ENCODE measurements at places on chromosomes 5 and 9. TPM values are rescaled to one million over a fixed set of nuclear protein-coding genes. Genes with fewer than 3 reads are reported as not detected.

DNA sequence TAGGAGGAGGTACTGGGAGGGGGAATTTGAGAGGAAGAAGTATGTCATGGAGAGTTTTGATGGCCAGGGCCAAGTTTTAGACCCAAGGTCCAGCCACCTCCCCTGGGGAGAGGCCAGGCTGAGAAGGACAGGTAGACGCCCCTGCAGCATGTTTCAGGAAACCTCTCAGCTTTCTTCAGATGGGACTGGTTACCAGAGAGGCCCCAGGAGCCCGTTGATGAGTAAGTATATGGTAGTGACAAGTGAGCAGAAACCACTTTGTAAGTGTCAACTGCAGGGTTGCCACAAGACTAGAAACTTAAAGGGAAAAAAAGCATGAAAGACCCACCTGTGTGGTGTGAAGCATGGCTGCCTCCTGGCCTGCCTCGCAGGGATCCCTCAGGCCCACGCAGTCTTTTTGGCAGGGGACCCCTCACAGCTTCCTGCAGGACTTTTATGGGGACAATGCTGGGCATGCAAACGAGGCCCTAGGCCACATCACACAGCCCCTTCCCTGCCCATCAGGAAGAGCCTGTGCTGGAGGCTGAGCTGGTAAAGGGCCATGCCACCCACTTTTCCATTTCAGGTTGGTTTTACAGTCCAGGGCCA is 255.9 kb downstream of the FSTL4 start:
- no peak for DNase-seq

- no peak for DNase-seq
Measured at GRCh38 chr5:129672006-129672405, 75.9 kb upstream of the MINAR2 start.

GRCh38 chr9:8653855-8654254 is 854.3 kb upstream of the DMAC1 start:
- no peak for DNase-seq

DNA sequence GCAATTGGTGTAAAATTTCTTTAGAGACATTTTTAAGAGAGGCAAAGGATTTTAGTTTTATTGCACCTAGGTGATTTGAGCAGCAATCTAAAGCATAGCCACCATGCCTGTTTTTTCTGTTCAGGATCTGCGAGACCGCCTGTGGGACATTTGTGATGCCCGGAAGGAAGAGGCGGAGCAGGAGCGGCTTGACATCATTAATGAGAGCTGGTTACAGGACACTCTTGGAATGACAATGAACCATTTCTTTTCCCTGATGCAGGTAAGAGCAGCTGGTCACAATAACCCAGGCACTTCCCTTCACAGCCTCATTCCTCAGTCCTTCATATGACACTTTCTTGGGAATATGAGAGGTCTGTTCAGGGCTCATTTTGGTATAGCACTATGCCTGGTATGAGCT is 103.2 kb upstream of the IL7R start:
- DNase-seq, result no peak

SMAD5 gene
- total RNA-seq, result 56.3 TPM

SLC25A2 gene
- not detected for total RNA-seq

TAS2R1 gene
- not detected for total RNA-seq

MYMK gene
- not detected for total RNA-seq
